Activated naive CD4-positive, alpha-beta T cell treated with Interleukin-2 at 50 U/mL for 16 hours (primary cell): ENCODE measurements at places on chromosomes 4 and X.

GRCh38 chr4:24315056-24315455 is 269.3 kb downstream of the DHX15 start:
- DNase-seq: no peak

- no peak for DNase-seq
These were observed 21.0 kb upstream of the CABS1 start for GRCh38 chr4:70313736-70314135.

DNA sequence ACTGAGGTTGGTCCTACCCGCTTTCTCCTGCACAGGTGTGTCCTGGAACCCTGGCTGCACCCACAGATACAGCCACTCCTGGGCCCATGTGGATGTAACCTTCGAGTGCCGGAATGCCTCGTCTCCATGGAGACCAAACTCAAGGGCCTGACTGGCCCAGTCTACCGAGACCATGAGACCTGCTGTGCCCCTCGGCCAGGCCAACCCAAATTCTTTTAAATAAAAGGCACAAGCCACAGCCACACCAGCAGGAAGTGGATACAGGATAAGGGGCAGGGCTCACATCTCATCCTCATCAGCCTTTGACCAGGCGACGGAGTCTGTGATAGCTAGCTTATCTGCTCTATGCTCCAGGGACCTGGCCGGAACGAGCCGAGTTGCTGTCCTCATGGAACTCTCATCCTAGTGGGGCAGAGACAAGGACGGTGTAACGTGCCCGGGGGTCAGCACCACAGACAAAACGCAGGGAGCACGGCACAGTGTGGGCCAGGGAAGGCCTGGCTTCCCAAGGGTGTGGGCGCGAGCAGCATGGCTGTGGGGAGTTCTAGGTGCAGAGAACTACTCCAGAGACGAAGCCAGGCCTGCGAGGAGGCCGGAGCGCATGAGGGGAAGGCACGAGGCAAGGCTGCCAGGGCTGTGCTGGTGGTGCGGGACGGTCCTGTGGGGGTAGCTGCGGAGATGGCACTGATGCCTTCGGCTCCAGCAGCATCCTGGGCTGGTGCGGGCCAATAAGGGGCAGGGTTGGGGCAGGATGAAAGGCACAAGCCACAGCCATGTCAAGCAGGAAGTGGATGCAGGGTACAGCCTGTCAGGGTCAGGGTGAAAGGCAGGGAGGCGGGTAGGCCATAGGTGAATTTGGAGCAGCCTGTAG is 22.7 kb downstream of the NOP14 start:
- no peak for DNase-seq

- no peak for DNase-seq
These were observed 1.1 kb downstream of the LDOC1 start for GRCh38 chrX:141175786-141176185.

DNA sequence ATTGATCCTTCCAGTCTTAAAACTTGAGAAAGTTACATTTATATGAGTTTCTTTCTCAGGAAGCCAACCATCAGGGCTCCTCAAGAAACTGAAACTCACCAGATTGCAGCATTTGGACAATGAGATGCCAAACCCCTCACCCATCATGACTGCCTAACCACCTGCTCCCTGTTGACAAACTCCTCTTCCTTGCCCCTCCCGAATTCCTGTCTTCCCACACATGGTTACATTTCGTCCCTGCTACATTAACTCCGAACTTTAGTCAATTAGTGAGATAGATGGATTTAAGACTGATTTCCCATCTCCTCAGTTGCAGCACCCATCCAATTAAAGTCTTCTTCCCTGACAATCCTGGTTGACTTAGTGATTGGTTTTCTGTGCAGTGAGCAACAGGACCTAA is 118.7 kb downstream of the ZNF330 start:
- no peak for DNase-seq

DNA sequence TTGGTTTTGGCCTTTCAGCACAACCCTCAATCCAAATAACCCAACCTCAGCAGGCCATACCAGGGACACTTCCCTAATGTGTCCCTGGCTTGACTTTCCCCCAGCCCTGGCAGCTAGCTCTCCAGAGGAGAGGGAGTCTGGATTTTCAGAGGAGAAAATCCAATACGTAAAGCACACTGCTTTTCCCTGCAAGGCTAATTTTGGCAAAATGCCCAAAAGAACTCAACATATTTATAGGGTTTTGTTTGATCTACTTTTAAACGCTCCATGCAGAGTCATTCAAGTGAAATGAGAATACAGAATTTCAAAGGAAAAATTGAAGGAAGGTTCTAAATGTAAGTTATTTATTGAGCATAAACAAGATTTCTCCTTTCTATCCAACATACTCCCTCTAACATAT is 167.2 kb downstream of the SH3KBP1 start:
- no peak for DNase-seq
